ENCODE measurements at places on chromosomes 2 and 18. TPM values are rescaled to one million over a fixed set of nuclear protein-coding genes. Genes with fewer than 3 reads are reported as not detected.

SRD5A2 gene
- 0.10 TPM for total RNA-seq

TRABD2A gene
- not detected for total RNA-seq

SKOR2 gene
- not detected for total RNA-seq

UGT1A10 gene
- not detected for total RNA-seq

M1AP gene
- 4.6 TPM for total RNA-seq

CCBE1 gene
- total RNA-seq, result 5.3 TPM

PDK1 gene
- total RNA-seq, result 21.4 TPM

SLC4A3 gene
- total RNA-seq, result 1.5 TPM

PIEZO2 gene
- 27.7 TPM for total RNA-seq

PAIP2B gene
- total RNA-seq, result 16.2 TPM

CHRNG gene
- 19.5 TPM for total RNA-seq

LGALSL gene
- 18.9 TPM for total RNA-seq

HOXD3 gene
- total RNA-seq, result 1.9 TPM

SPRED2 gene
- 25.8 TPM for total RNA-seq

IGFBP5 gene
- total RNA-seq, result 499 TPM

GPR55 gene
- not detected for total RNA-seq

EFR3B gene
- total RNA-seq, result 6.1 TPM

SLC23A3 gene
- total RNA-seq, result 0.92 TPM

TAF1B gene
- 38.1 TPM for total RNA-seq

HOXD12 gene
- total RNA-seq, result not detected

GALNT3 gene
- 8.7 TPM for total RNA-seq

SLC9A4 gene
- total RNA-seq, result 0.10 TPM

ASB3 gene
- 26.1 TPM for total RNA-seq

GATA6 gene
- total RNA-seq, result 2.2 TPM

NUP35 gene
- 27.3 TPM for total RNA-seq

SLC8A1 gene
- total RNA-seq, result 30.6 TPM

FOXI3 gene
- total RNA-seq, result 0.31 TPM

RAPGEF4 gene
- total RNA-seq, result 11.3 TPM

OR6B2 gene
- not detected for total RNA-seq

ATP6V1C2 gene
- 12.1 TPM for total RNA-seq

GAD1 gene
- total RNA-seq, result 3.9 TPM

C2orf69 gene
- total RNA-seq, result 12.2 TPM

BOLL gene
- 2.8 TPM for total RNA-seq

FOXD4L1 gene
- not detected for total RNA-seq

FARSB gene
- 13.6 TPM for total RNA-seq

EGR4 gene
- not detected for total RNA-seq

WNT6 gene
- total RNA-seq, result 1.9 TPM

NTSR2 gene
- not detected for total RNA-seq

VPS54 gene
- 36.0 TPM for total RNA-seq

RFX8 gene
- total RNA-seq, result 0.51 TPM

FAM136A gene
- 24.7 TPM for total RNA-seq

IL1B gene
- total RNA-seq, result 0.21 TPM

LAMA1 gene
- total RNA-seq, result 4.5 TPM

IKZF2 gene
- total RNA-seq, result 28.6 TPM

KCNK3 gene
- total RNA-seq, result 1.1 TPM

G6PC2 gene
- total RNA-seq, result not detected

EN1 gene
- 0.41 TPM for total RNA-seq

CIB4 gene
- total RNA-seq, result not detected

CNTNAP5 gene
- total RNA-seq, result 1.7 TPM

REG3G gene
- not detected for total RNA-seq

MC4R gene
- total RNA-seq, result 0.21 TPM

RBM44 gene
- 4.0 TPM for total RNA-seq

KCTD1 gene
- total RNA-seq, result 12.3 TPM

VSNL1 gene
- 20.6 TPM for total RNA-seq

UGT1A1 gene
- 0.41 TPM for total RNA-seq
